ENCODE measurements at places on chromosomes 5 and 9.

GRCh38 chr5:158755986-158756385, 343.7 kb downstream of the EBF1 start:
- no peak for DNase-seq

DNA sequence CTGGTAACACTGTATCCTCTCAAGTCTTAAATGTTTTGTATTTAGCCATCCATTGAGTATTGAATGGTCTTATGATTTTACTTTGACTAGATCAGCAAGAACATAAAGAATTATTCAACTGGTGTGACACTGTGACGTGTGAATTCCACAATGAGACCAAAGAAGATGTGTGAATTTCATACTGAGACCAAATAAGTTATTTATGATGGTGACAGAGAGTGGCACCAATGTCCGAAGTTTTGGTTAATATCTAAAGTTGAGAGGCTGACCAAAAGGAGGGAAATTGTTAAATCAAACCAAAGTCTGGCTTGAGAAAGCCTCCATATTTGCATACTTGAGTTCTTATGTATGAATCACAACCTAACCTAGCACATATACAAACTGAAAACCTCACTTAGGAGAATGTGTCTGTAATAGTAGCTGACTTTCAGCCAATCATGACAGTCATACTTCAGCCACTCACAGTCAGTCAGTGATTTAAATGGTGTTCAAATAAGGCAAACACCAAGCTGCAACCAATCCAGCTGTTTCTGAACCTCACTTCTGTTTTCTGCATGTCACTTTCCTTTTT, 31.5 kb upstream of the FAM170A start:
- no peak for DNase-seq

GRCh38 chr9:90631964-90632363, 10.7 kb downstream of the DIRAS2 start:
- no peak for DNase-seq

GRCh38 chr5:6483880-6484382, 35.3 kb downstream of the UBE2QL1 start:
- no peak for DNase-seq

DNA sequence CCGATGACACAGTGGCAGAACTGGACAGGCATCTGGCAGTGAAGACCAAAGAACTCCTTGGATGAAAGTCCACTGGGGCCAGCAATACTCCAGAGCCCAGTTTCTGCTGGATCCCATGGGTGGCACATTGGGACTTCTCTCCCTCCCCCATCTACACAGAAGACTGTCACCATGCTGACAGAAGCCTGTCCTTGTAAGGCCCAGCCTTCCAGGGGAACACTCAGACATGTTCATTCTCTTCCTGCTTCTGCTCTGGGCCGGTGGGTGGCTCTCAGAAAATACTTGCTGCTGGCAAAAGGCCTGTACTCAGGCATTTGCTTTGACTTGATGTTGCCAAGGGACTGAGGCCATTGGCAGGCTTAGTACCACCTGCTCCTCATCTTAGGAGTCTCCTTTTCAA, 48.3 kb upstream of the PTGS1 start:
- no peak for DNase-seq

GRCh38 chr9:36499174-36499890, 73.4 kb upstream of the MELK start:
- no peak for DNase-seq

DNA sequence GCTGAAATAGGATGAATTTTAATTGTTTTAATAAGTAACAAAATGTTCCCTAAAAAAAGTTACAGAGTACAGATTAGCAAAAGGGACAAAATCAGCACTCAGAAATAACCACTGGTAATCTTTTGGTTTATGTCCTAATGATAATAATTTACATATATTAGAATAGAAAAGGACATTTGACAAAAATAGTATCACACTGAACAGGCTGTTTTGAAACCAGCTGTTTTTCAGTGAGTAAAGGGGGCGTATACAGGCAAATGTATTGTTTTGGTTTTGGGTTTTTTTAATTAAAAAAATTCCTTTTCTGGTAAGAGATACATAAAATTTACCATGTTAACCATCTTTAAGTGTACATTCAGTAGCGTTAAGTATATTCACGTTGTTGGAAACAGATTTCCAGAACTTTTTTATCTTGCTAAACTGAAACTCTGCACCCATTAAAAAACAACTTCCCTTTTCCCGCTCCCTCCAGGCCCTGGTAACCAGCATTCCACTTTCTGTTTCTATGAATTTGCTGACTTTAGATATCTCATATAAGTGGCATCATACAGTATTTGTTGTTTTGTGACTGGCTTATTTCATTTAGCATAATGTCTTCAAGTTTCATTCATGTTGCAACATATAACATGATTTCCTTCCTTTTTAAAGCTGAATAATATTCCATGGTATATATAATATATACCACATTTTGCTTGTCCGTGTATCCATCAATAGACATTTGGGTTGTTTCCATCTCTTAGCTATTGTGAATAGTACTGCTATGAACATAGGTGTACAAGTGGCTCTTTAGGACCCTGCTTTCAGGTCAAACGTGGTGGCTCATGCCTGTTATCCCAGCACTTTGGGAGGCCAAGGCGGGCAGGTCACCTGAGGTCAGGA, 20.6 kb upstream of the LARP1 start:
- no peak for DNase-seq

DNA sequence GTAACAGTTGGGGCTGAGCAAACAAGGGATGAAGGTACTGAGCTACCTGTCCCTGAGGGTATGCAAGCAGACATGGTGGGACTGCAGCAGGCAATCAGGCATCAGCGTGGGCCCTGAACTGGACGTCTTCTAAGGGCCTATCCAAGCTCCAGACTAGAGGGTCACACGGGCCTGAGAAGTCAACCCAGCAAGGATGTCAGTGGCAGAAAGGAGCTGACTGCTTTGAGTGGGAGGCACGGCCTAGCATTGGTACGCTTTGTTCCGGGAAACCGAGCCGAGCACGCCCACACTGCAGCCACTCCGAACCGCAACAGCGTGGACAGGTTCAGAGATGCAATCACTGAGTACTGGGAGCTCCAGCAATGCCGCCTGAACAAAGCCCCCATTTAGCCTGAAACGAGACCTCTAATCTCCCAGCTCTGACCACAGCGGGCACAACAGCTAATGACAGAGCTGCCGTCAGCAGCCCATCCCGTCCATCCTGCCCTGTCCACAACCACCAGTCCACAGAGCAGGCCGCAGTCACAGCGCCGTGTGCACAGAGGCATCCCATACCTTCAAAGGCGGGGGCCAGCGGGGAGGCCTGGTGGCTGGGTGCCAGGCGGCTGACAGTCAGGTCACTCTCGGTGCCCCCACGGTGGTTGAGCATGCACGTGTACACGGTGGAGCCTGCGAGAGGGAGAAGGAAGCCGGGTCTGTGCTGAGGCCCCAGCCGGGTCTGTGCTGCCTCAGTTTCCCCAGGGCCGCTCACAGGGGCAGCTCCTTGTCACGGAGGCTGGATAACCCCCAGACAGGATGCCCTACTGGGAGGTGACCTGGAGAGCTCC, 44.2 kb downstream of the SARDH start:
- no peak for DNase-seq

GRCh38 chr5:33401482-33402390, 39.0 kb upstream of the TARS1 start:
- peak; percentile 9 for DNase-seq

GRCh38 chr9:89523948-89524347, 26.0 kb upstream of the SEMA4D start:
- no peak for DNase-seq

DNA sequence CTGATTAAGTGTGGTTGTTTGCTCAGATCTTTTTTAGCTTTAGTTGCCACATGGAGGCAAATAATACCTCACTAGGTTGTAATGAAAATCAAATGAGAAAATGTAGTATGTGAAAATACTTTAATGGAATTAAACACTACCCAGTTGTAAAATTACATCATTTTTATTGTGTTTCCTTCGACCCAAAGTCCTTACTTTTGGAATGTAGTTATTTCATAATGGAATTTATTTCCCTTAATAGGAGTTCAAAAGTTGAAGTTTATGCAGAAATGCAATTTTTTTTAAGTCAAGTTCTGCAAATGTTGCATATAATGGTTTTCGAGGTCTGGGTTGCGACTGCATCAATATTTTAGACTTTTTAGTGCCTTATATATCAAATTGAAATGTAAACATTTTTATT, 31.0 kb downstream of the TNPO1 start:
- no peak for DNase-seq

GRCh38 chr5:35854248-35854647, 2.4 kb upstream of the IL7R start:
- DNase-seq = no peak

DNA sequence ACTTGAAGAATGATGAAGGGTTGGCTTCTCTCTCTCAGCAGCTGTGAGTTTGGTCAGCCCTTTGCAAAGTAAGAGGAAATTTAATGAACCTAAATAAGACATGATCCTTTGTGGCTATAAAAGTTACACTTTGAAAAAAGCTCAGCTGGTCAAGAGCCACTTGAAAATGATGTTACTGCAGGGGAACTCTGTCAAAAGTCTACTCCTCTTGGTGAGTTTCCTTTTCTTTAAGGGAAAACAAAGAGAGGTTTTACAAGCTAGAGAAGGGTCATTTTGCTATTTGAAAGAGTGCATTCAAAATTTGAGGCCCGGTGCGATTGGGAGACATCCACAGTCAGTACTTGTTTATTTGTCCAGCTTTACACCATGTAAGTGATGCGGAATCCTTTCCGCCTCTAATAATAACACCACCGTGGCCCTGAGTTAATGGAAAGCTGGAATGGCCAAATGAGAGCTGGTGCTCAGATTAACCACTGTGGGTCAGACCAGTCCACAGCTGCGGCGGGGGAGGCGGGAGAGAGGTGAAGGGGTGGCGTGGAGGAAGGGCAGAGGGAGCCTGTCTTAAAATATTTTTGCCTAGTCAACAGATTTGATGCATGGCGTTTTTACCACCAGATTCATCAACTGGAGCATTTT, 404.0 kb downstream of the TLE4 start:
- DNase-seq = no peak

GRCh38 chr5:98936948-98937715, 8.3 kb upstream of the CHD1 start:
- no peak for DNase-seq

DNA sequence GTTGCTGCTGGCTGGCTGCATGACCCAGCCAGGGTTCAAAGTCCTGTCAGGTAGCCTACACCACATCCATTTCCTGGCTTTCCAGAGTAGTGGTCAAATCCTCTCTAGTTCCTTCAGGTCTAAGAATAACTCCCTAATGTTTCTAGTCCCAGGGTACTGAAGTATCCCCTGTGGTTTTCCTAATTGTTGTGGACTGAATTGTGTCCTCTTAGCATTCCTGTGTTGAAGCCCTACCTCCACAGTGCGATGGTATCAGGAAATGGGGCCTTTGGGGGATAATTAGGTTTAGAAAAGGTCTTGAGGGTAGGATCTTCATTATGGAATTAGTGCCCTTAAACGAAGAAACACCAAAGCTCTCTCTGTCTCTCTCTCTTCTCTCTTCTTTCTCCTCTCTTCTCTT, 191.8 kb upstream of the CCNG1 start:
- DNase-seq = no peak

DNA sequence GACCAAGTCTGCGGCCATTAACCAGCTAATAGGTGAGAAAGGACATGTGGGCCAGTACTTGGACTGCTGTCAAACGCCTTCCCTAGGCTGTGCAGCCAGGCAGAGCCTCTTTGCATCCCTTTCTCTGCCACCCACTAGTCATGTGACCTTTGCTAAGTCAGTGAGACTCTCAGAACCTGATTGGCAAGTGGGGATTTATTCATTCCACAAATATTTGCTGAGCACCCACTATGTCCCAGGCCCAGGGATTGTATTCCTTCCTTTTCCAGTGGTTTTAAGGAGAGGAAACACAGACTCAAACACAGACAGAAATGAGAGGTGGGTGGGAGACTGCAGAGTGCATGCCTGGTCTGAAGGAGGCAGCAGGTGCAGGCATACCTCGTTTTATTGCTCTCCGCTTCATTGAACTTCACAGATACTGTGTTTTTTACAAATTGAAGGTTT, 71.6 kb upstream of the GALNT10 start:
- DNase-seq = peak; percentile 35

GRCh38 chr5:149799119-149799623, 69.1 kb downstream of the PPARGC1B start:
- no peak for DNase-seq

GRCh38 chr9:76423216-76424177, 29.3 kb upstream of the RFK start:
- DNase-seq = no peak

- no peak for DNase-seq
These were observed 510.5 kb downstream of the LRRC70 start for GRCh38 chr5:63089147-63089546.

GRCh38 chr5:59002162-59002825, 419.4 kb downstream of the RAB3C start:
- DNase-seq = no peak

GRCh38 chr5:35247648-35248034, 17.4 kb upstream of the PRLR start:
- no peak for DNase-seq

GRCh38 chr5:150345716-150346115, 11.8 kb upstream of the TCOF1 start:
- DNase-seq = no peak

DNA sequence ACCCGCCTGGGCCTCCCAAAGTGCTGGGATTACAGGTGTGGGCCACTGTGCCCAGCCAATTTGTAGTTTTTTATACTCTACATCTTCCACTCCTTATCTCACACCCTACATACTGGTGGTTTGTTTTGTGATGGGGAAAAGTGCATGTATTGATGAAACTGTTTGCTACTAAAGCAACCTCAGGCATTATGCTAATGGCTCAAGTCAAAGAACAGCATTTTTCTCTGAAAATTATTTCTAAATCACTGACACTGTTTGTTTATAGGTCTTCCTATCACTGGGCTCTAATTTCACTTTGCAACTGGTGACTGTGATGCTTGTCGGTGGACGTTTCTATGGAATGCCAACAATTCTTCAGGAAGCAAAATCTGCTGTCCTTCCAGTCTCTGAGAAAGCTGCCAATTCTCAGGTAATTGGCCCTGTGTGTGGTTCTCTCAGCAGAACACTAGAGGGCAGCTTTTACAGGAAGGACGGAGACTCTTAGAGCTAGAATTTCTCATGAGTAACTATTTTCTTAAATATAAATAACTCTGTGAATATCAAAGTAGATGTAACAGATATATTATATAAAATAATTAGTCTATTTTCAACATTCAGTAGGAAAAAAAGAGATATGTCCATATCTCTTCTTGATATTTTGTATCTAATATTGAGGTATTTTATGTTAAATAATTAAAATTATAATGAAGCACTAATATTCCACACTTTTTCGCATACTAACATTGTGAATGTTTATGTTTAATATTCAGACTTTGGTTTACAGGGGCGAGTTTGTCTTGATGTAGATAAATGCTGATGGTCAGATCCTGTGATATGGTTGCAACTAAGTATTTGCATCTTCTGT, 244.1 kb downstream of the ADGRV1 start:
- DNase-seq = peak; percentile 58
